ENCODE measurements at places on chromosomes 6 and 20.

GRCh38 chr6:141700819-141701218 is 431.9 kb upstream of the GJE1 start:
- DNase-seq = no peak

DNA sequence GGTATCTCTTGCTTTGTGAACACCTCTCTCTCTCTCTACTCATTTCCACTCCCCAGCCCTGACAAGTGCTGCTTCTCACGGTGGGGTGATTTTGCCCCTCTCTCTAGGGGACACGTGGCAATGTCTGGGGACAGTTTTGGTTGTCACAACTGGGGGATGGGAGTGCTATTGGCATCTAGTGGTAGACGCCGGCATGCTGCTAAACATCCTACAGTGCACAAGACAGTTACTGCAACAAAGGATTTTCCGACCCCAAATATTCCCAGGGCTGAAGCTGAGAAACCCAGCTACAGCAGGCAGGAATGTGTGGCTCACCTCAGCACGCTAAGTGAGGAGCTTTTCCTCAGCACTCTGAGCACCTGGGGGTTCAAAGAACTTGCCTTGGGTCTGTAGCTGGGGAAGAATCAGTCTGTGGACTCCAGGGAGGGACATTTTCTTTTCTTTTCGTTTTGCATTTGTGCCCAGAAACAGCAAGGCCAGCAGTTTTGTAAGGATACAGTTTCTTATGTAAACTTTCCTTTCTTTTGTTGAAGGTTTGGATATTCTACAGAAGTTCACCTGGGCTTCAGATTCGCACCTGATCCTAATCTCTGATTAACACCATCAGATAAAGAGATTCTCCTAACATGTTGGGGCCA is 246.9 kb upstream of the ZFP64 start:
- no peak for DNase-seq

- DNase-seq = no peak
These were observed 53.7 kb upstream of the TMX4 start for GRCh38 chr20:8073024-8073832.

GRCh38 chr20:56945057-56945456 is 316.0 kb downstream of the TFAP2C start:
- DNase-seq = no peak

Measured in C1 segment of cervical spinal cord (tissue), 14 donors.